ENCODE measurements at places on chromosomes 13 and 19. TPM values are rescaled to one million over a fixed set of nuclear protein-coding genes. Genes with fewer than 3 reads are reported as not detected.

The IFNL1 gene
- not detected for total RNA-seq

The CYP4F8 gene
- total RNA-seq = not detected

DNA sequence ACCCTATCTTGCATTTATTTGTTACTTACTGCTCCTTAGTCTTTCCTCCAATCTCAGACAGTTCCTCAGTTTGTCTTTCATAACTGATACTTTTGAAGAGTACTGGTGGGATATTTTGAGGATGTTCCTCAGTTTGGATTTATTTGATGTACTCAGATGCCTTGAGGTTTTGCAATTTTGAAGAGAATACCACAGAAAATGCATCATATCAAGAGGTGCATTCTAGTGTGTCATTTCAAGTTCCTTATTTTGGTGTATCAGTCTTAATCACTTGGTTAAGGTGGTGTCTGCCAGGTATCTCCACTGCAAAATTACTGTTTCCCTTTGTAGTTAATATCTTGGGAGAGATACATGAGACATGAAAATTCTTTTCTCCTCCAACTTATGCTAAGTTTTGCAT is 75.1 kb downstream of the URI1 start:
- H3K4me1 ChIP-seq = no peaks in the 10 kb centered on the region
- no peaks in the 10 kb centered on the region for H3K27me3 ChIP-seq
- H3K36me3 ChIP-seq = peaks cover 40% of the 10 kb centered on the region
- no peak for DNase-seq

The PRKCG gene
- total RNA-seq = not detected

DNA sequence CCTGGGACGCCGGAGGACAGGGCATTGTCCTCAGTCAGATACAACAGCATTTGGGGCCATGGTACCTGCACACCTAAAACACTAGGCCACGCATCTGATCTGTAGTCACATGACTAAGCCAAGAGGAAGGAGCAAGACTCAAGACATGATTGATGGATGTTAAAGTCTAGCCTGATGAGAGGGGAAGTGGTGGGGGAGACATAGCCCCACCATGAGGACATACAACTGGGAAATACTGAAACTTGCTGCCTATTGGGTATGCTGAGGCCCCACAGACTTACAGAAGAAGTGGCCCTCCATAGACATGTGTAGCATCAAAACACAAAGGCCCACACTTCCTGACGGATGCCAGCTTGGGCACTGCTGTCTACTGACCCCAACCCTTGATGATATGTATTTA is 1.4 kb upstream of the ICAM4 start:
- no peak for DNase-seq
- no peak overlapping the region for H3K4me3 ChIP-seq
- H3K27me3 ChIP-seq = no peaks in the 10 kb centered on the region
- H3K4me1 ChIP-seq = no peaks in the 10 kb centered on the region
- no peak overlapping the region for H3K27ac ChIP-seq

DNA sequence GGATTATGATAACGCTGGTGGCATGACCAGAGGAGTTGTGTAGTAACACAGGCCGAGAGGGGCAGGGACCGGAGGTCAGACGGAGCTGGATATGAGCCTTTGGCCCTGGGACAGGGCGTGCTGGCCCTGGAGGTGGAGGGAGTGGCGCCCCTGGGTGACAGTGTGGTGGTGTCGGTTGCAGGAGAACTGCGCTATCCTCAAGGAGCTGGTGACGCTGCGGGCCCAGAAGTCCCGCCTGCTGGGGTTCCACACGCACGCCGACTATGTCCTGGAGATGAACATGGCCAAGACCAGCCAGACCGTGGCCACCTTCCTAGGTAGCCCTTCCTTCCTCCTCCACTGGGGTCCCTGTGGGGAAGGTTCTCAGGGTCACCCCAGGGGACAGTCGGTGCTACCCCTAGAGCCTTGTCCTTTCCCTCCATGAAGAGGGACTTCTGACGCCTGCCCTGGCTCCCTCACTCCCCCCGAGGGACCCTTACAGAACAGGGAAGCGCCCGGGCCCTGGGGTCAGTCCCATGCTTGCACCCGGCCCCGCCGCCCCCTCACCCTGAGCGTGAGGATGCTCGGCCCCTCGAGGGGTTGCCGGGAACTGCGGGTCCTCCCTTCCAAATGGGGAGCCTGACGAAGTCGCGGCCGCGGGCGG is 12.8 kb upstream of the ZNF554 start:
- no peak for DNase-seq
- no peaks in the 10 kb centered on the region for H3K27me3 ChIP-seq
- H3K4me3 ChIP-seq = no peak overlapping the region
- H3K36me3 ChIP-seq = no peaks in the 10 kb centered on the region
- no peak overlapping the region for H3K27ac ChIP-seq

- no peak overlapping the region for H3K4me3 ChIP-seq
- no peaks in the 10 kb centered on the region for H3K27me3 ChIP-seq
- no peaks in the 10 kb centered on the region for H3K4me1 ChIP-seq
- no peaks in the 10 kb centered on the region for H3K36me3 ChIP-seq
- no peak overlapping the region for H3K27ac ChIP-seq
Observed at GRCh38 chr19:13976446-13976845, 24.1 kb downstream of the DCAF15 start.

The ZNF99 gene
- not detected for total RNA-seq

- H3K36me3 ChIP-seq = no peaks in the 10 kb centered on the region
- H3K27ac ChIP-seq = no peak overlapping the region
- no peaks in the 10 kb centered on the region for H3K4me1 ChIP-seq
- no peaks in the 10 kb centered on the region for H3K27me3 ChIP-seq
- H3K4me3 ChIP-seq = no peak overlapping the region
Observed at GRCh38 chr19:17743874-17744580, 7.2 kb upstream of the FCHO1 start.

Measured in GM23248 (cell line).